ENCODE measurements at places on chromosomes 4 and X. TPM values are rescaled to one million over a fixed set of nuclear protein-coding genes. Genes with fewer than 3 reads are reported as not detected.

The LDOC1 gene
- polyA plus RNA-seq = 15.3 TPM

The LRIT3 gene
- polyA plus RNA-seq = not detected

The UNC5C gene
- polyA plus RNA-seq = 5.4 TPM

The RTL5 gene
- polyA plus RNA-seq = 1.8 TPM

The ATP6AP1 gene
- 102 TPM for polyA plus RNA-seq

The CT45A2 gene
- not detected for polyA plus RNA-seq

The LRCH2 gene
- polyA plus RNA-seq = 2.3 TPM

The CPZ gene
- polyA plus RNA-seq = not detected

The NDNF gene
- polyA plus RNA-seq = not detected

The STK32B gene
- 0.20 TPM for polyA plus RNA-seq

The RASGEF1B gene
- polyA plus RNA-seq = not detected

The JCHAIN gene
- polyA plus RNA-seq = 1.1 TPM

The TLR1 gene
- polyA plus RNA-seq = not detected

The CD99L2 gene
- polyA plus RNA-seq = 62.9 TPM

The IL9R gene
- polyA plus RNA-seq = 0.06 TPM

The PAGE2B gene
- polyA plus RNA-seq = 0.31 TPM

The SPP1 gene
- polyA plus RNA-seq = 0.82 TPM

The PROM1 gene
- polyA plus RNA-seq = not detected

The ATXN3L gene
- polyA plus RNA-seq = not detected

The ZNF41 gene
- polyA plus RNA-seq = 2.7 TPM

The PHOX2B gene
- polyA plus RNA-seq = 2.2 TPM

The NOA1 gene
- polyA plus RNA-seq = 12.8 TPM

The MAGEB2 gene
- polyA plus RNA-seq = 2.7 TPM

Data from SK-N-SH (cell line).